ENCODE measurements at places on chromosomes 2 and 18.
A peak's percentile ranks its signal among the peaks of the same experiment; 100 is the strongest.

- DNase-seq: peak; percentile 88
Observed at GRCh38 chr18:395456-396250, 104.8 kb downstream of the COLEC12 start.

DNA sequence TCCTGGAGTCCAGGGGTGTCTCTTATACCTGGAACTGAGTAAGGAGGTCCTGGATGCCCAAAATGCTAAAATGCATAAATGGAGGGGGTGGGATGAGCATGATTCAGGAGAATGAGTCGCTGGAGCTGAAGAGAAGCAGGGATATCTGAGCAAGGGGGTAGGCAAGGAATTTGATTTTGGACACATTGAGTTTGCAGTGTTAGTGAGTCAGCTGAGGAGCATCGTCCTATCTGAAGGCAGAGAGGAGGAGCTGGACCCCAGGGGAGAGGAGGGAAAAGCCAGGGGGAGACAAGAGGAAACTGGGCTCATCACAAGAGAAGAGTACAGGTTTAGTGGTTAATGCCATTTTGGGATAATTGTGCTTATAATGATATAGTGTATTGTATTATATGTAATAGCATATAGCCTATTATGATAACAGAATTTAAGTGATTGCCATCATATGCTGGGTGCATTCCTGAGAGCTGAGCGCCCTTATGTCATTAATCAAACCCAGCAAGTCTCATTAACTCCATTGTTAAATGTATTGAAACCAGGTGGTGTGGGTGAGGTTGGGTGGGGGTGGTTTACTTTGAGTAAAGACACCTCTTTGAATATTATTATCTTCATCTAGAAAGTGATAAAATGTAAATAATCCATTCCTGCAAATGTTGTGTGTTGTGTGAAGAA, 12.4 kb downstream of the EHD3 start:
- DNase-seq: peak; percentile 61

DNA sequence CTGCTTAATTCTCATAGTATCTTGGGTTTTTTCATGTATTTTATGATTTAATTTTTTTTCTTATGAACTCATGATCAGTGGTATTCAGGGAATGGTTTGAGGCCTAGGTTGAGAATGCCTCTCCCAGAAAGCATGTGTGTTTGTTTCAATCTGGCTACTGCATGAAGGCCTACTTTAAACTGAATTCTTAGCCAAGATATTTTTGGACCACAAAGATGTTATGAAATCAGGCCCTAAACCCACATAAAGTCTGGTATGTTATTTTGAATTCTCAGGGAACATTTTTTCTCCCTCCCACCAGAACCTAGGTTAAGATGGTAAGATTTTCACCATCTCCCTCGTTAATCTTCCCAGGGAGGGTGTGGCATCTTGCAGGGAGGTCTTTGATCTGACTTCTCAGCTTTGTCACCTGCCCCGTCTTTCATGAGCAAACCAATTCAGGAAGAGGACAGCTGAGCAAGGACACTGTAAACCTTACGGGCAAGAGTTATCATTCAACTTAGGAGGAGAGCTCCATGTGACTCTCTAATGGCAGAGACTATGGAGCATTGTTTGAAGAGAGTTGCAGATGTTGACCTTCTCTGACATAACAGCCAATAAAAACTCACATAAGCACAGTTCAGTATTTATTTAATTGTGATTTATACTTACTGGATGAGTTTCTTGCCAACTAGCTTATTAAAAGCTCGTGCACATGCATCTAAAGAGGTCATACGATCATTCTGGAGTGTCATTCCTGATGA, 21.3 kb upstream of the ACKR3 start:
- peak; percentile 76 for DNase-seq

DNA sequence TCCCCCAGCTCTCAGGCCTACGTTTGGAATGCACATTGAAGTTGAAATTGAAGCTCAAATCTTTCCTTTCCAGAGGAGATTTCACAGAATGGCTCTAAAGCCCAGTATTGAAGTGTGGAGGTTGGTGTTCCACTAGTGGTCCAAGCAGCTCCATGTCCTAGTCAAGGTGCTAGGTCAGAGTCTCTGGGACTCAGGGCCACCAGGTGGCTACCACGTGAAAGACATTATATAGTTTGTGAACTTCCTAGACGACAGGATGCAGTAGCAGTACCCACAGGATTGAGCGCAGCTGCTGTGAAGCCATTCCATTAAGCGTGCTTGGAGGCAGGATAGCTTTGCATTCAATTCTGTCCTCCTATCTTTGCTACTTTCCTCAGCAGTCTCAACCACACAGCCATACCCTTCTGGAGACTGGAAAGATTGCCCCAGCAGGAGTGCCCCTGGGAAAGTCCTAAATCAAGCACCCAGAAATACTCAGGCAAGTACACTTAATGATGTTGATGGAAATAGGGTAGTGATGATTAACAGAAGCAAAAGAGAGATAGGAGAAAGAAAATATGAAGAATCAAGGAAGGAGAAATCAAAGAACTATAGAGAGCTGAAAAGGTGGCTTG, 4.7 kb upstream of the TGFA start:
- no peak for DNase-seq

DNA sequence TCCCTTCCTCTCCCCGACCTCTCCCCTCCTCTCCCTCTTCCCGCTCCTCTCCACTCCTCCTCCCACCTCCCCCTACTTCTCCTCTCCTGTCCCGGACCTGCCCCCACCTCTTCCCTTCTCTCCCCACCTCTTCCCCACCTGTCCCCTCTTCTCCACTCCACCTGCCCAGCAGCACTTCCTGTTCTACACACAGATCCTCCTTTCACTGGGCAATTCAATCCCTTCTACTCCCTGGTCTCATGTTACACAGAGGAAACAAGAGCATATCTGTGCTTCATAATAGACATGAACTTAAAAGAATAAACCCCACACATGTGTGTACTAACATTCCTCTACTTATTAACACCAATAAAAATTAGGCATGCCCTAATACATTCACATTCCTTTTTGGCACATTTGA, 34.8 kb downstream of the TIMM21 start:
- DNase-seq: no peak

DNA sequence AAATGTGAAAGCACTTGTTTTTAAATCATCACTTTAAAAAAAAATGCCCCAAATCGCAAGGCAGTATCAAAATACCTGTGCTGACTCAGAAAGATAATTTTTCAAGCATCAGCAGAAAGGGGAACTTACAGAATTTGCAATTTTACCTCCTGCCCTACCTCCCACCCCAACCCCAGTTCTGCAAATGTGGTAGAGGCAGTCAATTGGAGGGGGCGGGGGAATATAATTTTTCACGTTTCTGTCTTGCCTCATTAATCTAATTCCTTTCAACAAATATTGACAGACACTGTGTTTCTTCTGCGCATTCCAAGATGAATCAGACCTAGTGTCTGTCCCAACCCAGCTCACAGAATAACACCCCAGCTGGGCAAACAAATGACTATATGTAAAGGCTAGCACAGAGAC, 76.8 kb downstream of the ALPK2 start:
- DNase-seq: peak; percentile 82

DNA sequence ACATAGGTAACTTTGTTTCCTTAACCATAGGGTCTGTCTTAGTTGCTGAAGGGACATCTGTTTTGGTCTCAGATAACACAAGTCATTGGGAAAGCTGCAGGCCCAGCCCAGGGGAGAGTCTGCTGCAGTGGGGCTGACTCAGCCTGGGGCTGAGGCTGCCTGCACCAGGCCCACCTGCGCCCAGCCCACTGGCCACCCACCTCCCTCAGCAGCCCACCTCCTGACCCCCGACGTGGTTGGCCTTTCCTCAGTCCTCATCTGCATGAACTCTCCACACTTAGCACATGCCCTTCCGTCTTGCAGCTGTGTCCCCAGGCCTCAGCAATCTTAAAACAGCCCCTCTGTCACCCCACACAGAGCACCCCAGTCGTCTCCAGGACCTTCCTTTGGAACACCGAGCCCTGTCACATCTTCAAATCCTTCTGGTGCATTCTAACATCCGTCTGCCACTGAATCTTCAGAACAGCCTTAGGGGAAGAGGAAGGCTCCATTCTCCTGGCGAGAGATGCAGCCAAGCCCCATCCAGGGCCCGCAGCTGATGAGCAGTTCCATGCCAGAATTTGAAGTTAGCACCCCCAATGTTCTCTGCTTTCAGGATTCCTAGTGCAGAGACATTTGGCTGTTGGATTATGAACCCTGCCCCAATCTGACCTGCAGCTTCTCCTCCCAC, 231.4 kb downstream of the SEPTIN10 start:
- no peak for DNase-seq

Measured in fibroblast of skin of back (primary cell).